ENCODE measurements at places on chromosomes 1 and 21. TPM values are rescaled to one million over a fixed set of nuclear protein-coding genes. Genes with fewer than 3 reads are reported as not detected.
A peak's percentile ranks its signal among the peaks of the same experiment; 100 is the strongest.

CRYAA gene
- not detected for total RNA-seq

DNA sequence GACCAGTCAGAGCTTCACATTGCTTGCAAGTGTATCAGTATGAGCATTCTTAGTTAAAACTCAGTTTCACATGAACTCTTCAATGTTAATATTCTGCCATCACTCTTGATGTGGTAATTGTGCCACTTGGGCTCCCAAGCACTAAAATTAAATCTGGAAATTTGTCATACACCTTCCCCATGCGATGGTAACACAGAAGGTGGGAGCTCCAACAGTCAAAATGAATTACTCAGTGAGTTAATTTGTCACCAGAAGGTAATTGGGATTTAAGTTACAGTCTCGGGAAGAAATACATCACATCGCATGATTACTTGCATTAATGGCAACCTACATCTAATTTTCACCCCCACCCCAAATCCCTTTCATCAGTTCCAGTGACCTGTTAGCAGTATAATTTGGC is 376.5 kb upstream of the DAB1 start:
- no peaks in the 10 kb centered on the region for H3K27me3 ChIP-seq
- H3K27ac ChIP-seq = no peak overlapping the region
- no peak for DNase-seq
- no peak overlapping the region for H3K4me3 ChIP-seq

- H3K4me1 ChIP-seq = peaks cover 35% of the 10 kb centered on the region
- H3K36me3 ChIP-seq = no peaks in the 10 kb centered on the region
- peak; percentile 19 for DNase-seq
- no peak overlapping the region for H3K4me3 ChIP-seq
Measured at GRCh38 chr1:50427818-50428779, 4.9 kb upstream of the DMRTA2 start.

- no peak for DNase-seq
- no peak overlapping the region for H3K27ac ChIP-seq
- H3K4me1 ChIP-seq = no peaks in the 10 kb centered on the region
- H3K36me3 ChIP-seq = no peaks in the 10 kb centered on the region
Measured at GRCh38 chr1:226325178-226325577, 16.2 kb upstream of the LIN9 start.

- peaks cover 9% of the 10 kb centered on the region for H3K27me3 ChIP-seq
- H3K27ac ChIP-seq = no peak overlapping the region
- no peak overlapping the region for H3K4me3 ChIP-seq
- no peaks in the 10 kb centered on the region for H3K4me1 ChIP-seq
Measured at GRCh38 chr1:119475866-119476439, 31.1 kb upstream of the HSD3B1 start.

DNA sequence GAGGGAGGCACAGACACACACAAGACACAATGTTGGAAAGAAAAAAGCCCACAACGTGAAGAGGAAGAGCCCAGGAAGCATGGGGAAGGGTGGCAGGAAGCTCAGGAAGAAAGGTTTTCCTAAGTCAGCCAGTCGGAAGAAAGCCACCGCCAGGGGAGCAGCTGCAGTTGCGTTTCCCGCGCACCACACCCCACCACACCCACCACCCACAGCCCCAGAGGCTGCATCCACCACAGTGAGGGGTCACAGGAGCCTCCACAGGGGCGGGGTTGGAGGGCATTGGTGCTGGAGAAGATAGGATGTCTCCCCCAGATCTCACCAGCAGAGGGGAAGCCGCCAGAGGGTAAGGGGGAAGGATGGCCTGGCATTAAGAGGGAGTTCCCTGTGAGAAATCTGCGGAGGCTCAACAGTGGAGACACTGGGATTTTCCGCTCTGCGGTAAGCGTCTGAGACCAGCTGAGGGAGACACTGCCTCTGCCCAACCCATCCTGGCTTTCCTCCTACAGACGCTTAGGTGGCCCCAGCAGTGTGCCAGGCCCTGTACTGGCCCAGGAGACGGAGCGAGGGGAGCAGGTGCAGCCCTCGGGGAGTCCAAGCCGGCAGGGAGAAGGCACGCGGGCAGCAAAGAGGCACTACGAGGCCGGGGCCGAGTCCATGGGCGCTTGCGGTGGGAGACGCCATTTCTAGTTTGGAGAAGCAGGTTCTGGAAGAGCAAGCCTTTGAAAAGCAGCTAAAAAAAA is 19.8 kb downstream of the PGLYRP3 start:
- no peak overlapping the region for H3K4me3 ChIP-seq
- H3K4me1 ChIP-seq = peaks cover 30% of the 10 kb centered on the region
- no peak for DNase-seq
- H3K36me3 ChIP-seq = no peaks in the 10 kb centered on the region
- no peak overlapping the region for H3K27ac ChIP-seq
- peaks cover 3% of the 10 kb centered on the region for H3K27me3 ChIP-seq

FLG2 gene
- not detected for total RNA-seq
